ENCODE measurements at places on chromosomes 4 and X.

GRCh38 chrX:153669174-153669890 lies 4.3 kb downstream of the PNCK start:
- peak; percentile 51 for DNase-seq

DNA sequence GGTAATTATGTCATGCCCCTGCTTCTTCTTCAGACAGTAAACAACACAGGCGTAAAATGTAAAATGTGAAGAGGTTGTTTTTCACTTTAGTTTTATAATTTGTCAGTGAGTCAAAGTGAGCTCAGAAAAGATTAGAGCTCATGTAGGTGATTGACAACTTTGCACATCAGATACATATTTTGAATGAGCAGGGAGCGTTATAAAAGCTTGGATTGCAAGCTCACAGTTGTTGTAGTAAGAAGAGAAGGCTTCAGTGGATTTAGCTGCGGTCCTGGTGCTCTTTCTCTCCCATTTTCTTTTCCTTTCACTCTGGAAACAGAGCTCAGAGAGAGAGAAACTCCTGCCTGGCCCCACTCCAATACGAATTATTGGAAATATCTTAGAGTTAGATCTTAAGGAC lies 26.4 kb downstream of the MTMR1 start:
- no peak for DNase-seq

DNA sequence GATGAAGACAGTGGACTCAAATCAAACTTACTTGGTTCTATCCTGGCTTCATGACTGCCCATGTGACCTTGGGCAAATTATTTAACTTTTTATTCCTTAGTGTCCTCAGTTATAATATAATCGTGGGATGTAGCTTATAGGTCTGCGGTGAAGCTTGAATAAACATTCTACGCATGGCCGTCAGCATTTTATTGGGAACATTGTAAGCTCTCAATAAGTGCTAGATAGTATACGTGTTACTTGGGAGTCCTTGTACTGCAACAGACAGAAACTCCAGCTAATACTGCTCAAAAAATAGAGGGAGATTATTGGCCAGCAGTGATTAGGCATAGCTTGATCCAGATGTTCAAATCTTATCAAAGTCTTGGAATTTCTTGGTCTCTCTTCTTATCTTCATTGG lies 104.8 kb downstream of the SYTL5 start:
- no peak for DNase-seq

DNA sequence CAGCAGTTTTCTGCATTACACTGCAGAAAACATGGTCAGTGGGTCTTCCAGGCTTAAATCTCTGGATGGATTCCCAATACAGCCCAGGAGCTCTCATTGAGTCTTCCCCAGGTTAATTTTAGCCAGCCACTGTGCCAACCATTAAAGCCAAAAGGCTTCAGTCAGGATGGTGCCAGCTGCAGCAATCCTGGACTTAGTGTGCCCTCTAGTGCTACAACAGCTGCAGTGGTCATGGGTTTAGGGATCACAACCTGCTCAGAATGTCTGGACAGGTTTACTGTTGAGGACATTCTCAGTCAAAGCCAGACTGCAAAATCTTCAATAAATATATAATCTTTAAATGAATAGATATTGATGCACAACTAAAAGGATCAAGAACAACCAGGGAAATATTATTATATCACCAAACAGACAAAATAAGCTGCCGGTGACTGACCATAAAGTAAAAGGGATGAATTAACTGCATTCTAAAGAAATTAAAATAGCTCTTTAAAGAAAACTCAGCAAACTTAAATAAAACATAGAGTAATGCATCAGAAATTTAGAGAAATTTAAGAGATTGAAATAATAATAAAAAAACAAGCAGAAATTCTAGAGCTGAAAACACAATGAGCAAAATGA lies 639.9 kb downstream of the SPOCK3 start:
- DNase-seq: no peak

DNA sequence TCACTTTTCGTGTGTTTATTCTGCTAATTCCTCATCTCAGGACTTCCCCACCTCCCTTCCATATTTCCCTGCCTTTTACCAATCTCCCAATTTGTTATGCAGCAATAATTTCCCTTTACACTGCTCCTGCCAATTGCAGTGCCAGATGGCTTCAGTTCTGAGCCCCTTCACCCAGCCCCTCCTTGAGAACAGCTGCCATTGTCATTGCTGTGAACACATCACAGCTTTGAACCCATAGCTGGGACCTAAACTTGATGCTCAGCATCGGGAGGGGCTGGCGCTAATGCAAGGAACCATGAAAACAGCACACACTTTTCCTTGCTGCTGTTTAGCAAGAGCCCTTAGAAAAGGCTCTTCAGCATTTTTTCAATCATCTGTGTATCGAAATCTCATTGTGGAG lies 104.9 kb downstream of the ALPK1 start:
- no peak for DNase-seq

DNA sequence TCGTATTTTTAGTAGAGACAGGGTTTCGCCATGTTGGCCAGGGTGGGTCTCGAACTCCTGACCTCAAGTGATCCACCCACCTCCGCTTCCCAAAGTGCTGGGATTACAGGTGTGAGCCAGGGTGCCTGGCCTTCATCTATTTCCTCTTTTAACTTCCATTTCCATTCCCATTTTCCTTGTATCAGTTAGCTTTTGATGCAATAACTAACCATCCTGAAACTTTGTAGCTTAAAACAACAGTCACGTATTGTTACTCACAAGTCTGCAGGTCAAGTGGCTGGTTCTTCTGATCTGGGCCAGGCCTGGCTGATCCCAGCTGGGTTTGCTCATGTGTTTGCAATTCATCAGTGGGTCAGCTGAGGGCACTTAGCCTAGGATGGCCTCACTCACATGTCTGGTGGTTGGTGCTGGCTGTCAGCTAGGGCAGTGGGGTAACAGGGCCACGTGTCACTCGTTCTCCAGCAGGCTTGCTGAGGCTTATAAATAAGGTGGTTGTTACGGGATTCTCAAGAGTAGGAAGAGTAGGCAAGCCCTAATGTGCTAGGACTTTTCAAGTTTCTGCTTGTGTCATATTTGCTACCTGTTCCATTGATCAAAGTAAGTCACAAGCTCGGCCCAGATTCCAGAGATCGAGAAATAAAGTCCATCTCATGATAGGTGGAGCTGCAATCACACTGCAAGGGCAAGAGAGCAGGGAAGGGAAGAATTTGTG lies 88.2 kb downstream of the SOWAHB start:
- no peak for DNase-seq

GRCh38 chrX:20374900-20375438 lies 108.3 kb upstream of the RPS6KA3 start:
- DNase-seq: no peak

DNA sequence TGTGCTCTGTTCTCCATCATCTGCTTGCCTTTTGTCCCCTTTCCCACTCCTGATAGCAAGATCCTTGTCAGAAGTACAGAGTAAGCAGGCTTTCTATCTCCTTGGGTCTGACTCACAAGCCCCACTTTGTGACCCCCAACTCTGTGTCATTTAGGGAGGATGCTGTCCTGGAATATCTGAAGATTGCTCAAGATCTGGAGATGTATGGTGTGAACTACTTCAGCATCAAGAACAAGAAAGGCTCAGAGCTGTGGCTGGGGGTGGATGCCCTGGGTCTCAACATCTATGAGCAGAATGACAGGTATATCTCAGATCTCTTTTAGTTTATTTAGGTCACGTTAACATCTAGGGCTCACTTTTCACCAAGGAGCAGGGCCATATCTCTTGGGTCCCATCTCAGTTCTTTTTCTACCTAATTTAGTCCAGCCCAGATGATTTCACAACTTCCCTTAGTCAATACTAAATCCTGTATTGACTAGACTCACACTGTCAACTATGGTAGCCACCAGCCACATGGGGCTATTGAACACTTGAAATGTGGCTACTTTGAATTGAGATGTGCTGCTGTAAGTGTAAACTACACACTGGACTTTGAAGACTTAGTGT lies 64.3 kb downstream of the MSN start:
- DNase-seq: no peak

DNA sequence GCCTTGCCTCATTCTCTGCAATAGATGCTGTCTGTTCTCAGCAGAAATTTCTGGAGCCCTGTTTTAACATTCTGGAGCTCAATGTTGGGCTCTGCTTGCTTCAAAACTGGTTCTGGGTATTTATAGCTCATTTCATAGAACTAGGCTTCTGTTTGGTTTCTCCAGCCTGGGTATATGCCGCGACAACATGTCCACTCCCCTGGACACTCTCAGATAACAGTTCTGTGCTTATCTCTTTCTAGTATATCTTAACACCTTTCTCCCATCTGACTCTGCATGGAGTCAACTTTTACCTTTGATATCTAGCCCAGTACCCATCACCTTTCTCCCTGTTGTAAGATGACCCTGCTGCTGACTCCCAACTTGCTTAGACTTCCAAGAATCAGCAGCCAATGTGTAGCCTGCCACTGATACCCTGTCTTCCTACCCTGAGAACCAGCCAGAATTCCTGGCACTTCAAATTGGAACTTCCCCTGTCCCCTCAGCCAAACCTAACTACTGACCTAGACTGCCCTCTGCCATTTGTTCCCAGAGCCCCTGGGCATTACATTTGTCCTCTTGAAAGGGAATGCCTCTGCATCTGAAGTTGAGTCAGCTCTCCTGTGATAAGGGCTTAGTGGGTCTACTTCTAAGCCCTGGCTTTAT lies 20.6 kb downstream of the PAGE1 start:
- no peak for DNase-seq

DNA sequence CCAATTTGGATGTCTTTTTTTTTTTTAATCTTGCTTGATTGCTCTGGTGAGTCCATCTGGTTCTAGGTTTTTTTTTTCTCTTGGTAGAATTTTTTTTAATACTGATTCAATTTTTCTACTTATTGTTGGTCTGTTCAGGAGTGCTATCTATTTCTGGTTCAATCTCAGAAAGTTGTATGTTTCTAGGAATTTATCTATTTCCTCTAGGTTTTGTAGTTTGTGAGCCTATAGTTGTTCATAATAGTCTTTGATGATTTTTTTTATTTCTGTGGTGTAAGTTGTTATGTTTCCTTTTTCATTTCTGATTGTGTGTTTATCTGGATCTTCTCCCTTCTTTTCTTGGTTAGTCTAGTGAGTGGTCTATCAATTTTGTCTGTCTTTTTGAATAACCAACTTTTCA lies 129.6 kb downstream of the FAM13A start:
- no peak for DNase-seq

DNA sequence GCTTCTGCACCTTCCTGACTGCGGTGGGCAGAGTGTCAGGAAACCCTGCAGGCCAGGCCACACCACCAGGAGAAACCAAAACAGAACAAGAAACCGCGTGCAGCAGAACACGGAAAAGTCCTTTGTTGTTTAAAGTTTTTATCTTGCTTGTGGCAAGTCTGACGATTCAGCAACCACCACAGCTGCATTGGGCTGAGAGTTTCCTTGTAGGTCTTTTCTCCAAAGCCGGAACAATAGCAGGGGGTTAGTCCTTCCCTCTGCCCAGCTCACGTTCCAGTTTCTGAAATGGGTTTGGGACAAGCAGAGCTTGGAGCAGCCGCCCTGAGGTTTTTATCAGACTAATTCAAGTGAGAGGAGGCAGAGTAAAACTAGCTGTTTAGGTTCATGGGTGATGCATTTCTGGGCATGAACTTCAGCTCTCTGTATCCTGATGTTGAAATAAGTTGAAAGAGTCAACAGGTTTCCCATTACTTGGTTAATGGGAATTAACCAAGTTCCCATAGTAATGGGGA lies 216.9 kb downstream of the PTTG2 start:
- no peak for DNase-seq

DNA sequence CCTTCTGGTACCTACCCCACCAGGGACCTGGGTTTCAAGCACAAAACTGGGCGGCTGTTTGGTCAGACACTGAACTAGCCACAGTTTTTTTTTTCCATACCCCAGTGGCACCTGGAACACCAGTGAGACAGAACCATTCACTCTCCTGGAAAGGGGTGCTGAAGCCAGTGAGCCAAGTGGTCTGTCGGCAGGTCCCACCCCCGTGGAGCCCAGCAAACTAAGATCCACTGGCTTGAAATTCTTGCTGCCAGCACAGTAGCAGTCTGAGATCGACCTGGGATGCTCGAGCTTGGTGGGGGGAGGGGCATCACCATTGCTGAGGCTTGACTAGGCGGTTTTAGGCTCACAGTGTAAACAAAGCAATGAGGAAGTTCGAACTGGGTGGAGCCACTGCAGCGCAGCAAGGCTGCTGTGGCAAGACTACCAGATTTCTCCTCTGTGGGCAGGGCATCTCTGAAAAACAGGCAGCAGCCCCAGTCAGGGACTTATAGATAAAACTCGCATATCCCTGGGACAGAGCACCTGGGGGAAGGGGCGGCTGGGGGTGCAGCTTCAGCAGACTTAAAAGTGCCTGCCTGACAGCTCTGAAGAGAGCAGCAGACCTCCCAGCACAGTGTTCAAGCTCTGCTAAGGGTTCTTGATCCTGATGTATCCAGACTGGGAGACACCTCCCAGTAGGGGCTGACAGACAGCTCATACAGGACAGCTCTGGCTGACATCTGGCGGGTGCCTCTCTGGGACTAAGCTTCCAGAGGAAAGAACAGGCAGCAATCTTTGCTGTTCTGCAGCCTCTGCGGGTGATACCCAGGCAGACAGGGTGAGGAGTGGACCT lies 223.0 kb downstream of the COX18 start:
- DNase-seq: no peak

DNA sequence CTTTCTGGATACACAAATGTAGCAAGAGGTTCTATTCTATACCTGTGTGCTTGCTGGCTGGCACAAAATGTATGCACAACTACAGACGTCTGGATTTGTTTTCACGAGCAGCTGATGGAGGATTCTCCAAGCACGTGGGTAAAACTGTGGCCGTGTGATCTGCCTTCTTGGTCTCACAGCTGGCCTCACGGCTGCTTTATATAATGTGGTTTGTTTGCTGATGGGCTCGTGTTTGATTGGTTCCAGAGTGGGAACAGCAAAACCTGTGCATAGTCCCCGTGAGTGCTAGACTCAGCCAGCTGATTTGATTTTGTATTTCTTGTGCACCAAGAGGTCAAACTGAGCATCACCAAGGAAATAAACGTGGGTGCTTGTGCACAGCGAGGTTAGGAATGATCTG lies 262.6 kb upstream of the RPS6KA3 start:
- DNase-seq: no peak

- no peak for DNase-seq
Measured at GRCh38 chrX:103910430-103910829, 52.0 kb upstream of the TMSB15B start.

- DNase-seq: no peak
Measured at GRCh38 chrX:12240491-12240890, 102.2 kb downstream of the FRMPD4 start.

DNA sequence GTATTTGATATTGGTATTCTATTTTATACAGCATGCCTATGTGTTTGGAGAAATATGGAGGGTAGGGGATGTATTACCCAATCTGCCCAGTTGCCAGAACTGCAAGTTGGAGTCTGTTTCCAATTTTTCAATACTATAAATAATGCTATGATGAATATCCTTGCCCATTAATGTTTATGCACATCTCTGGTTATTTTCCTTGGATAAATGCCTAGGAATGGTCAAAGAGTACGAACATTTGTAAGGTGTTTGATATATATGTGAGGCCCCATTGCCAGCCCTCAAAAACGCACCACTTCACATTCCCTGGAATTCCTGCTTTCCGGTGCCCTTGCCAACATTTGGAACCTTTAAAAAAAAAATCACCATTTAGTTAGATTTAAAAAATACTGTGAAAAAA lies 34.3 kb downstream of the CLDN34 start:
- DNase-seq: no peak

GRCh38 chr4:25993395-25994185 lies 79.6 kb downstream of the SMIM20 start:
- DNase-seq: no peak

- DNase-seq: no peak
Measured at GRCh38 chrX:15856222-15856587, 1.6 kb upstream of the AP1S2 start.
